SJCRH30 (cell line): ENCODE measurements at places on chromosomes 1 and 21. TPM values are rescaled to one million over a fixed set of nuclear protein-coding genes. Genes with fewer than 3 reads are reported as not detected.

- DNase-seq: no peak
Measured at GRCh38 chr1:111320066-111320879, 29.6 kb downstream of the CHIA start.

GRCh38 chr1:2312515-2313301 is 78.6 kb downstream of the MORN1 start:
- DNase-seq: no peak

DNA sequence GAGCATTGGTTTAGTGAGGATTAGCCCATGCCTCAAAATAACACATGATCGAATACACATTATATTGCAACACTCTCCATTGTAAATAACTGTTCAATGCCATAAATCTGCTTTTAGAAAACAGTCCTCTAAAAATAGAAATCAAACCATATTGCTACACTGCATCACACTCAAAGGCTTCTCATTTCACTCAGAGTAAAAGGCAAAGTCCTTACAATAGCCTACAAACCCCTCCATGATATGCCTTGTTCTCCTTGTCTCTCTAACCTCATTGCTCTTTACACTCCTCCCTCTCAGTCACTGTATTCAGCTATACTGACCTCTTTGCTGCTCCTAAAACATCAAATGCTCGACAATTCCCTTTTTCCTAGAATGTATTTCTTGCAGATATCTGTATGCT is 64.2 kb downstream of the CYYR1 start:
- no peak for DNase-seq

GRCh38 chr1:101050869-101051268 is 25.3 kb upstream of the DPH5 start:
- peak; percentile 60 for DNase-seq

DNA sequence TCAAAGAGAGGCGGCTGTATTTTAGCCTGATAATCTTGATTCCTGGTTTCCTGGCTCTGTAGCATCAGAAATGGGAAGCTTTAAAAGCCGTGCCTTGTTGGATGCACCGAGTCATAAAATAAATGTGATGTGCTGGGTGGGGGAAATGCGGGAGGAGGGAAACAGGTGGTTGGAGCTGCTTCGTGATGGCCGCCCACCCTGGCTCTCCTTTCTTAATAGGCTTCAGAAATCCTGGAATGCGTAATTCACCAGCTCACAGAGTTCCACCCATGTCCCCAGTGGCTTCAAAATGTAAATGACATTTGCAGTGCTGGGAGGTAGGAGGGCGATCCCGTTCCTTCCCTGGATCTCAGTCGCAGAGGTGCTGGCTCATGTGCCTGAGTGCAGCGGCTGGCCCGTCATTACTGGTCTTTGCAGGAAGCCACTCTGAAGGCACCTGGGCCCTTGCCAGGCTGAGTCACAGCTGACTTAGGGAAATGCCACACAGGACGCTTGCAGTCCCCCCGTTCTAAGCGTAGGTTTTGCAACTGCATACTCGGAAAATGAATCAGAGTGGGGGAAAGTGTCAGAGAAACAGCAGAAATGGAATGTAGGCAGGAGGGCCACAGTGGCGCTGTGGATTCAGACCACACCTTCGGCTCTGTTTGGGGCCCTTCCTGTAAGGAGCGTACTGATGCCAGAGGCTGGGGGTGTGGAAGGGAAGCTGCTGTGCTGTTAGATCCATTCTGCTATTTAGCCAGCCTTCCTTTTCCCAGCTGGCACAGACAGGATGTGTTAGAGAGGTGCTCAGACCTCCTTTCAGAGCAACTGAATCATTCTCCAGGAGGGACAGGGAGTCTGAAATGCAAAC is 37.6 kb downstream of the GALNT2 start:
- DNase-seq: peak; percentile 93

The TEDDM1 gene
- not detected in 2 replicates for total RNA-seq

The RGS13 gene
- not detected in 2 replicates for total RNA-seq

The FAM72A gene
- total RNA-seq: 17.9 and 18.4 TPM in 2 replicates
